ENCODE measurements at places on chromosomes 7 and 10. TPM values are rescaled to one million over a fixed set of nuclear protein-coding genes. Genes with fewer than 3 reads are reported as not detected.

GRCh38 chr7:37357637-37357996 lies 91.0 kb downstream of the ELMO1 start:
- H3K27ac ChIP-seq: no peak overlapping the region
- H3K36me3 ChIP-seq: no peaks in the 10 kb centered on the region
- DNase-seq: no peak

- H3K27ac ChIP-seq: no peak overlapping the region
- H3K27me3 ChIP-seq: no peaks in the 10 kb centered on the region
- no peak overlapping the region for H3K4me3 ChIP-seq
- no peak for DNase-seq
- no peaks in the 10 kb centered on the region for H3K36me3 ChIP-seq
- H3K4me1 ChIP-seq: no peaks in the 10 kb centered on the region
These were observed 132.5 kb upstream of the WNT16 start for GRCh38 chr7:121196286-121196685.

Gene SYT15B
- 0.24 TPM for total RNA-seq

- H3K27me3 ChIP-seq: no peaks in the 10 kb centered on the region
- no peak overlapping the region for H3K4me3 ChIP-seq
- H3K36me3 ChIP-seq: no peaks in the 10 kb centered on the region
- no peak overlapping the region for H3K27ac ChIP-seq
These were observed 1016.4 kb upstream of the SORCS1 start for GRCh38 chr10:108180878-108181277.
